ENCODE measurements at places on chromosomes 12 and 14.

DNA sequence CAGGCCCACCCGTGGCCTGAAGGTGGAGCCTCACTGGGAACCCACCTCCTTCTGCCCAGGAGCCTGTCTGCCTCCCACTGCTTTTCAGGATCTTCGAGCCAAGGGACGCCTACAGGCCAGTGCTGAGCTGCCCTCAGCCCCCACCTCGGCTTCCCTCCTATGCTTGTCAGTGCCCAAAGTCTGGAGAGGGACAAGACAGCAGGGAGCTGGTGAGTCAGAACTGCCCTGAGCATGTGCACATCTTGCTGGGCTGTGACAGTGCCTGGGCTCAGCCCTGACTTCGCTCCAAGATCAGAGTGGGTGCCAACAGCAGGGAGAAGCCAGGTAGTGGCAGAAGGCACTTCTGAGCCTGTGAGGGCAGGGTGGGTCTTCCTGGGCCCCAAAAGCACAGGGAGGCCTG lies 286.8 kb downstream of the AEBP2 start:
- no peak for DNase-seq

DNA sequence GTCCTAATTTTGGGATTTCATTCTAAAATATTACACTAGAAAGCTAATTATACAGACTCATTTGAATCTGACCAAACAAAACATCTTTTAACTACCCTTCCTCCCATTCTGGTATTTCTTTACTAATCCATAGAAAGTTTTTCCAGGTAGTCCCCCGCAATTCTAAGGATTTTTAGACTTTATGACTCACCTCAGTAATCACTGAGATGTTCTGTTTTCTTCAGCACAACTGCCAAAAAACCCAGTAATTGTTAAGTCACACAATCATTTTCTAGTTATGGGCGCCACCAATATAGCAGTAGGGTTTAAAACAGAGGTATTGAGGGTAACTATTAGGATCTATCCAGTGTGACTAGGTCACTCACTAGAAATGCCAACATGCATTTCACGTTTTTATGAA lies 1.6 kb upstream of the ARID4A start:
- DNase-seq = peak; percentile 13

DNA sequence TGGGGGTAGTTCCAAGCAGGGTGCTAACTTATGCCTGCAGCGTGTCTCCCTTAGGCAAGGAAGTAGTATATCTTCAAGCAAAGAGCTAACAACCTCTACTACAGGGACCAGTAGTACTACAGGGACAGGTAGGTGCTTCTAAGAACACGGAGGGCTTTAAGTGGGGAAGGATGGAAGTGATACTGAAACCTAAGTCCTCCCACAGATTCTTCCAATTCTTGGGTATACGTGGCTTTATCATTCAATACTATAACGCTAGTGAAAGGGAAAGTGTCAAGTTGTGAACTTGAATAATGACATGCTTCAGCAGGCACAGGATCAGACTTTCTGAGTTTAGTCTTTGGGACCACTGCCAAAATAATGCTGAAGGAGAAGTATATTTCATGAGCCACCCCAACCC lies 241.7 kb downstream of the CEP128 start:
- no peak for DNase-seq

GRCh38 chr14:68510201-68511128 lies 282.4 kb downstream of the ZFP36L1 start:
- DNase-seq = peak; percentile 95

DNA sequence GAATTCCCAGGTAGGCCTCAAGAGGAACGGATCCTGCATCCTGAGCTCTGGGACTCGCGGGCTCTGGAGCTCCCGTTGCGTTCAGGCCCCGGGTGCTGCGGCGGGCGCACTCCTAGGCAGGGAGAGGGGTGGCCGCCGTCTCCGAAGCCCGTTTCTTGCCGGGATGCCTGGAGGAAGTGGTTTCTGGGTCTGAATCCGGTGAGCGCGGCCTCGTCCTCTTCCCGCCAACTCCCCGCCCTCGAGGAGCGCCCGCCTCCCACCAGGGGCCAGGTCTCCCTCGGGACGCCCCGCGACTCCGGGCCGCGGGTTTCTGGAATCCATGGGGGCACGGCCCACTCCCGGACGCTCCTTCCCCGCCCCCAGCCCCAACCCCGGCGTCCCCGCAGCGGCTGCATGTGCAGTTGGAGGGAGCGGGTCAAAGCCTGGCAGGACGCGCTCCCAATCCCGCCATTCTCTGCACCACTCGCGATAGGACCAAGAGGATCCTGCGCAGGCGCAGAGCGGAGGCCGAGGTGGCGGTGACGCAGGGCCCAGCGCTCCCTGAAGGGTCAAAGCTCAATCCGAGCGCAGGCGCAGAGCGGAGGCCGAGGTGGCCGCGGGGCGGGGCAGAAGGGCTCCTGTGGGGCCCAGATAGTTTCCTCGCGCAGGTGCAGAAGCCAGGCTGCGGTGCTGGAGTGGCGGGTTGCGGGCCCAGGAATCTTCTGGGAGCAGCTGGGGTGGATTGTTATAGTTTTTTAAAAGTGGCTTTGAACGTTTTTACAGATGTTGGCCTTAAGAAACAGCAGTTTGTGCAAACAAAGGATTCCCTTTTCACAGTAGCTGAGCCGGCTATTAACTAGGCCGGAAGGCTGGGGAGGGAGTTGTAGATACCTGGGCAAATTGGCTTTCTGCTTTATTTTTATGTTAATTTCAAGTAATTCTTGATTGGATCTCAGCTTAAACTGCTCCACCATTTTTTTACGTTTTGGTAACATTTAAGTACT lies 796.4 kb downstream of the AACS start:
- DNase-seq = no peak

- no peak for DNase-seq
Measured at GRCh38 chr12:10247436-10248058, 34.9 kb downstream of the GABARAPL1 start.

DNA sequence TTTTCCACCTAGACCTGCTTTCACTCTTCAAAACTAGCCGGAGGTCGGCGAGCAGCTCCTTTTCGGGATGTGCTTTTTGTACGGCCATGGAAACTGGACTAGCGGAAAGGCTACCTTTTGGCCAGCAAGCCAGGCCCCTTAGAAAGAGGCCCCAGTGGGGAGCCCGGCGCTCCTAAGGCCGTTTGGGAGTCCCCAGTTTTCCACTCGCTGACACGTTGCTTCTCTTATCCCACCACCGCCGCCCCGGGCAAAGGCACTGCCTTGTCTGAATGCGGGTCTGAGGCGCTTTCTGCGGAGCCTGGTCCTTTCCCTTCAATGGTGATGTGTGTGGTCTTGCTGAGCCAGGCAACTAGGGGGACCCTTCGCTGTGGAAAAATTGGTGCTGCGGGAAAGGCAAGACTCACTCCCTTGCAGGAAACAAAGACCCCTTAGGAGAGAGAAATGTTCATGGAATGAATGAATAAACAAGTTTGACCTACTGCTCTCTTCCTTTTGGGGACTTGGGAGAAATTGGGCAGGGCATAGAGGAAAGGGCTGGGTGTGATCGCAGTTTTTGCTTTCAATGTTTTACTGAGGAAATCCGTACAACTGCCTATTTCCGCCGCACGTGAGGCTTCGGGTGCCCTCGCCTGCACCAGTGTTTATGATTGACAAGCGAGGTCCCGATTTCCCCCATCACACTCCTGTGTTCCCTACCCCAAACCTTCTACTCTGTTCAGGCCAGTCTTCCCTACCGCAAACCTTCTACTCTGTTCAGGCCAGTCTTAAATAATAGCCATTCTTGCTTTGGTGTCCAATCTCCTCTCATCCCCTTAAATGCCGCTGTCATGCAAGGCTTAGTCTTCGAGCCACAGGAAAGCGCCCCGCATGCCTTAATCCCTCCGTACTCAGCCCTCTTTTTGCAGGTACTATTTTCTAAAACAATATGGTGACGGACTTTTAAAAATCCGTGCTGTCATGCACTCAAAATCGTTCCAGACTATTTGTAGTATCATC lies 1.0 kb upstream of the SLC38A2 start:
- DNase-seq = peak; percentile 69

GRCh38 chr12:57390174-57390573 lies 40.7 kb downstream of the R3HDM2 start:
- DNase-seq = no peak

- DNase-seq = peak; percentile 71
Measured at GRCh38 chr12:12010277-12011039, 60.3 kb upstream of the BCL2L14 start.

- no peak for DNase-seq
Measured at GRCh38 chr12:30533558-30534265, 162.0 kb downstream of the IPO8 start.

- DNase-seq = peak; percentile 55
Measured at GRCh38 chr14:99378782-99379214, 101.9 kb downstream of the SETD3 start.

GRCh38 chr12:25241167-25242020 lies 9.3 kb downstream of the KRAS start:
- DNase-seq = peak; percentile 60

- no peak for DNase-seq
Measured at GRCh38 chr14:91961297-91962220, 14.1 kb upstream of the FBLN5 start.

DNA sequence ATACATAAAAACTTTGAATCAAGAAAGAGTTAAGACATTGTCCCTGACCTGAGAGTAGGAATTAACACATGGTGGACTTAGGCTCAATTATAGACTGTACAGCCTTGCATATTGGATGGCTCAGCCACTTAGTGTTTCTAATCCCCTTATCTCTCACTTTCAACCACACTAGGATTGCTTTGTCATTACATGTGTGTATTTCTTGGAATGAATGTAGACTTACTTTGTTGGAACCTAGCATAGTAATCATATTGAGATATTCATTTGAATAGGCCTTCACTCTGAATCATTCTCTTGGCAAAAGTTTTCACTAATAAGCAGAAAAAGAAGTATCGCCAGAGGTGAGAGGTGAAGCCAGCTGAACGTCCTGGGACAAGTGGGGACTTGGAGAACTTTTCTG lies 1973.9 kb upstream of the FLRT2 start:
- no peak for DNase-seq

DNA sequence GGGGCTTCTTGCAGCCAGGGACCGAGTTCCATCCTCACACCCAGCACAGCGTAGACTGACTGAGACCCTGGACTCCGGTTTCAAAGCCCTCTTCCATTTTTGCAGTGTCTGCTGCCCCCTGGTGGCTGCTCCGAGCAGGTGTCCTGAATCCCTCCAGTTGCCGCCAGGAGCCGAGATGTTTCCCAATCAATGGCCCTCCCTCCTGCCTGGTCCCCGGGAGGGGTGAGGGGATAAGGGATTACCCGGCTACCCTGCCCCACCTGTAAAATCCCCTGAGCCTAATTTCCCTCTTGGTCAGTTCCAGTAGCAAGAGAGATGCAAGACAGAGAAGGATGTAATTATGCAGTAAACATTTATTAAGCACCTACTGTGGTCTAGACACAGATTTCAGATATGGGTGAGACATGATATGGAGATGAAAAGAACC lies 55.0 kb downstream of the PHETA1 start:
- DNase-seq = peak; percentile 67

GRCh38 chr12:2641207-2641606 lies 153.6 kb upstream of the FKBP4 start:
- DNase-seq = peak; percentile 32
